Urinary bladder (tissue), 4 donors: ENCODE measurements at places on chromosomes 1 and 21. TPM values are rescaled to one million over a fixed set of nuclear protein-coding genes. Genes with fewer than 3 reads are reported as not detected.

KIF1B gene
- 17.2 TPM for polyA plus RNA-seq

OR2L13 gene
- polyA plus RNA-seq: 0.04 TPM

ST3GAL3 gene
- 25.4 TPM for polyA plus RNA-seq

RIPK4 gene
- 2.7 TPM for polyA plus RNA-seq

VWA5B1 gene
- polyA plus RNA-seq: 0.51 TPM

TPTE gene
- polyA plus RNA-seq: not detected

OR10J1 gene
- not detected for polyA plus RNA-seq

TMEM35B gene
- polyA plus RNA-seq: 83.9 TPM

BGLAP gene
- 0.68 TPM for polyA plus RNA-seq

FDPS gene
- 92.6 TPM for polyA plus RNA-seq

FAM78B gene
- polyA plus RNA-seq: 1.4 TPM

TOR3A gene
- polyA plus RNA-seq: 37.5 TPM

MMP23B gene
- 35.7 TPM for polyA plus RNA-seq

SLC45A1 gene
- 9.1 TPM for polyA plus RNA-seq

RNU1-1 gene
- not detected for polyA plus RNA-seq

NBPF10 gene
- 0.71 TPM for polyA plus RNA-seq

KCNJ6 gene
- 0.03 TPM for polyA plus RNA-seq

GBP3 gene
- polyA plus RNA-seq: 10.2 TPM

FCER1G gene
- 161 TPM for polyA plus RNA-seq

ETV3L gene
- not detected for polyA plus RNA-seq
